Panc1 (cell line): ENCODE measurements at places on chromosomes 13 and 19.

GRCh38 chr19:17385878-17386611 lies 8.0 kb downstream of the CCDC194 start:
- DNase-seq = no peak

DNA sequence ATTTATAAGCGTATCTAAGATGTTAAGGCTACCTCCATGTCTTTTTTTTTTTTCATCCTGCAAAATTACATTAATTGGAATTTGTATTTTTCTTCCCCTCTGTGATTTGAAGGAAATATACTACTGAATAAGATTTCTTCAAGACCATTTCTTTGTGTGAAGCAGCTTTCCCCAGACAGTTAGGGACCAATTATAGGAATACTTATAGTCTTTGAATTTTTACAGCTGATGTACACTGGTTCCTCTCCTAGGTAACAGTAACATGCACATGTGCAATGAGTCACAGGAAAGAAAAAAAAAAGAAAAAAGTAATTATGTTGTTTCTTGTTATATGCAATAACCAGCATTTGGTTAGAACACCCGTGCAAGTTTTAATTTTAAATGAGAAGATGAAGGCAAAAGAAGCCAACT lies 82.0 kb downstream of the PCDH9 start:
- DNase-seq = no peak

GRCh38 chr19:35767288-35768081 lies 7.9 kb upstream of the ARHGAP33 start:
- no peak for DNase-seq

GRCh38 chr19:54616057-54616456 lies 14.2 kb upstream of the LILRB1 start:
- DNase-seq = no peak

GRCh38 chr19:51593138-51593890 lies 22.2 kb downstream of the ZNF175 start:
- DNase-seq = no peak

- DNase-seq = no peak
Observed at GRCh38 chr19:56778351-56778750, 62.2 kb downstream of the PEG3 start.

- no peak for DNase-seq
Observed at GRCh38 chr19:39974377-39975155, 3.6 kb downstream of the PSMC4 start.

DNA sequence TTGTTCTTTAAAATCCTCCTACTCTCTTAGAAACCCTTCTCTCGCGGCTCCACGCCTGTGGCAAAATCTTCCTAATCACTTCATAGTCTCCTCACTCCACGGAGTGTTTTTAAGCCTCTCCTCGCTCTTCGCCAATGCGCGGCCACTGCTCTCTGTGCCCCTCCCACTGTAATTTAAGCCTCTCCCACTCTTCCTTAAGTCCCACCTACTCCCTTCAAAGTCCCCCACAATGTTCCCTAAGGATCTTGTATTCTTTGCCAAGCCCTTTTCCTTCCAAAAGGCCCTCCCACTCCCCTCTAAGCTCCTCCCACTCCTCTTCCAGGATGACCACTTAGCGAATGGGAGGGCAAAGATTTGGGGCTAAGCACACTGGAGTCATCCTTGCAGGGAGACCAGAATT lies 1.3 kb downstream of the FIZ1 start:
- no peak for DNase-seq

DNA sequence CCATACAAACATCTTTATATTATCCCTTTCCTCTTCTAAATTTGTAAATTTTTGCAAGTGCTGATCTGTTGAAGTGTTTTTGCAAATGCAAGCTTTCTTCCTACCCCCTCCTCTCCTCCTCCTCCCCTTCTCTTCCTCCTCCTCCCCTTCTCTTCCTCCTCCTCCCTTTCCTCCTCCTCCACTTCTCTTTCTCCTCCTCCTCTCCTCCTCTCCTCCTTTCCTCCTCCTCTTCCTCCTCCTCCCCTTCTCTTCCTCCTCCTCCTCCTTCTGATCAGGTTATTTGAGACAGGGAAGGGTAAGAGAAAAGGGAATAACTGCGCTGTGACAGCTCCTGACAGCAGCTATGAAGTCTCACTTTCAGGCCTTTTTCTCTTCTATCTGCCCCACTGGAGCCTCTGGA lies 8.9 kb downstream of the TNFSF13B start:
- no peak for DNase-seq

DNA sequence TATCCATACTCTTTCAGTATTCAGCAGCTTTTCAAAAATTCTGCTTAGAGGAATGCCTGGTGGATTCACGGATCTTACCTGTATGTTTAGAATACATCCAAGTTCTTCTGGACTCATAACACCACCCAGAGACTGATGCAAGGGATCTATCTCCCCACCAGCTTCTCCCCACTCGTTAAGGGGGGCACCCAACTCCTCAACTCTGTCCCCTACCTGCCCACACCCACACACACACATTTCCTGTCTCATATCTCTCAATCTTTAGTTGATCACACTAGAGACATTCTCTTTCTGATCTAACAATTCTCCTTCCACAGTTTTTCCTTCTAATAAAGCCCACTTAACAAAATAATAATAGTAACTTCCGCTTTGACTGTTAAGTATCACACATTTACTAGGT lies 110.1 kb downstream of the DLEU7 start:
- no peak for DNase-seq

- no peak for DNase-seq
Observed at GRCh38 chr13:51156648-51157047, 45.6 kb upstream of the C13orf42 start.

GRCh38 chr19:53991224-53992113 lies at the start of gene CACNG6:
CACNG6 (plus strand) TSS chr19:53991637; CDS start chr19:53992878, 1,241 bp downstream.
- no peak for DNase-seq

DNA sequence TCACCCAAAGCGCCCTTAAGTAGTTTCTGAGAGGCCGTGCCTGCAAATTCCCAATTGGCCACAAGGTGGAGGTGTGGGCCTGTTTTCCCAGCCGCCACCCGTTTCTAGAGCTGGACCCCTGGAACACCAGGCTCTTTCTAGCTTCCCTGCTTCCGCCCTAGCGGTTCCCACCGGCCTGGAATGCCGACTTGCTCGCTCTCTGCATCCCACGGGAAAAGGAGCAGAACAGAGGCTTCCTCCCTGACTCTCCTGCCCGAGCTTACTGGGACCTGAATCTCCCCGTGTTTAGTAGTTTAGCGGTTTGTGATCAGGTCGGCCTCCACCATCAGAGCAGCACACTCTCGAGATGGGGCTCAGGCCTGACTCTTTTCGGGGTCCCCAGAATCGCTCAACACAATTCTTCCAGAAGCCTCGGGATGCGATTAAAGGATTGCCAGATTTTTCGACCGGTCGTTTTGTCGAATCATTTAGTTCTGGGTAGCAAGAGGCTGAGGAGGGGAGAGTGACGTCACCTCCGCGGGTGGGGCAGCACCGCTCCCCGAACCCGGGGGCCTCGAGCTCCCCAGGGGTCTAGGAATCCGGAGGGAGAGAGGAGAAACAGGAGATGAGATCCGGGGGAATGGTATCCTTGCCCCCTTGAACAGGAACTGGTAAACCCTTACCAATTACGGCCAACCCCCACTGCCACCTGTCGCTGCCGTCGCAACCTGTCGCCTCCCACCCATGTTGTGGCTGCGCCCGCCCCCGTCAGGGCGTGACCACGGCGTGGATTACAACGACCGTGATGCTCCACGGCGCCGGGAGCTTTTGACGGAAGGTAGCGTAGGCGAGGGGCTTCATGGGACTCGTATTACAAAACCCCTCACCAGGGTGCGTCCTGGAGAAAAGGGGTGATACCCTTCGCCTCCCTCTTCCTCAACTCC lies 8.0 kb downstream of the NAPSA start:
- DNase-seq = no peak

GRCh38 chr13:40550130-40550529 lies 116.3 kb downstream of the FOXO1 start:
- no peak for DNase-seq

DNA sequence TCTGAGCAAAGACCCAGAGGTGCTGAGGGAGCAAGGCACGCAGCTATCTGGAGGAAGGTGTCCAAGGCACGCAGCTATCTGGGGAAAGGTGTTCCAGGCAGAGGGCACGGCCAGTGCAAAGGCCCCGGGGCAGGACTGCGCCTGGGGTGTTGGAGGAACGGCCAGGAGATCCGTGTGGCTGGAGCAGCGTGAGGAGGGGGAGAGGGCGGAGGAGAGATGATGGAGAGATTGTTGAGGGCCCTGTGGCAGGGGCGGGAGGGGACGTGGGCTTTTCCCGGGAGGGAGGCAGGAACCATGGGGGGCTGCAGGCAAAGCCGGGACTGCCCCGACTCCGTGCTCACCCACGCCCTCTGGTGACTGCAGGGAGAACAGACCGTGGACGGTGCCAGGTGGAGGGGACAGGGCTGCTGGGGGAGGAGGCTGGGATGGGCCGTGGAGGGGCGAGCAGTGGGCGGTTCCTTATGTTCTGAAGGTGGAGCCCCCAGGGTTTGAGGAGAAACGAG lies 13.3 kb upstream of the MISP start:
- no peak for DNase-seq

GRCh38 chr13:82506805-82507414 lies 1375.4 kb downstream of the SLITRK1 start:
- no peak for DNase-seq

GRCh38 chr13:77513719-77514335 lies 21.7 kb upstream of the SCEL start:
- no peak for DNase-seq

- no peak for DNase-seq
Observed at GRCh38 chr19:49442354-49442753, 1.0 kb upstream of the SLC17A7 start.

GRCh38 chr13:36630181-36630803 lies 43.5 kb upstream of the SERTM1 start:
- no peak for DNase-seq

- no peak for DNase-seq
Observed at GRCh38 chr13:44171156-44171555, 202.5 kb upstream of the SERP2 start.

GRCh38 chr13:53050151-53050550 lies 21.5 kb downstream of the OLFM4 start:
- DNase-seq = no peak
